ENCODE measurements at places on chromosomes 6 and 20.
A peak's percentile ranks its signal among the peaks of the same experiment; 100 is the strongest.

- DNase-seq, result no peak
These were observed 9.8 kb downstream of the PDE10A start for GRCh38 chr6:165653196-165653595.

DNA sequence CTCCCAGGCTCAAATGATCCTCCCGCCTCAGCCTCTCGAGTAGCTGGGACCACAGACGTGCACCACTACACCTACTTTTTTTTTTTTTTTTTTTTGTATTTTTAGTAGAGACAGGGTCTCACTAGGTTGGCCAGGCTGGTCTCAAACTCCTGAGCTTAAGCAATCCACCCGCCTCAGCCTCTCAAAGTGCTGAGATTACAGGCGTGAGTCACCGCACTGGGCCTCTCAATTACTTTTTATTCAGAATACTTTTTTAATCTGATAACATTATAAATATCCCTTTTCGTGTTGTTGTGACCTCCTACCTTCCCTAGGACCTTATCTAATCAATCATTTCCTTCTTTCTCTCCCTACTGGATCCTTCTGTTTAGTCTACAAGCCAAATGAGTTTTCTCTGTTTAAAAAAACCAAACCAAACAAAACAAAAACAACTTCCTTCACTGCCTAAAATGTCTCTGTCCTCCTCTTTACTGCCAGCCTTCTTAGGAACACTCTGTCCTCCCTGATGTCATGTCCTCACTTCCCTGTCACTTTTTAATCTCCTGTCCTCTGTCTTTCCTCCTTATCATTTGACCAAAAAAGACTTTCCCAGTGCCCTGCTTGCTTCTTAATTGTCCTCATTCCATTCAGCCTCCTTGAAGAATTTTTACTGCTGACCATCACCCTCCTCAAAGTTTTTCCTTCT lies 85.0 kb downstream of the CAP2 start:
- DNase-seq, result no peak

- no peak for DNase-seq
These were observed 52.5 kb downstream of the MMUT start for GRCh38 chr6:49410564-49410963.

DNA sequence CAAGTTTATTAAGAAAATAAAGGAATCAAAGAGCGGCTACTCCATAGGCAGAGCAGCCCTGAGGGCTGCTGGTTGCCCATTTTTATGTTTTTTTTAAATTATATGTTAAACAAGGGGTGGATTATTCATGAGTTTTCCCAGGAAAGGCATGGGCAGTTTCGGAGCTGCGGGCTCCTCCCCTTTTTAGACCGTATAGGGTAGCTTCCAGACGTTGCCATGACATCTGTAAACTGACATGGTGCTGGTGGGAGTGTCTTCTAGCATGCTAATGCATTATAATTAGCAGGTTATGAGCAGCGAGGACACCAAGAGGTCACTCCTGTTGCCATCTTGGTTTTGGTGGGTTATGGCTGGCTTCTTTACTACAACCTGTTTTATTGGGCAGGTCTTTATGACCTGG lies 301.8 kb downstream of the TFAP2C start:
- DNase-seq, result no peak

- peak; percentile 92 for DNase-seq
These were observed at the start of gene CENPB for GRCh38 chr20:3786665-3787323. Gene CENPB (minus strand): TSS chr20:3786740. CDS start chr20:3786483, 257 bp downstream.

GRCh38 chr6:91761621-91762020 lies 1174.7 kb upstream of the MAP3K7 start:
- DNase-seq, result no peak

DNA sequence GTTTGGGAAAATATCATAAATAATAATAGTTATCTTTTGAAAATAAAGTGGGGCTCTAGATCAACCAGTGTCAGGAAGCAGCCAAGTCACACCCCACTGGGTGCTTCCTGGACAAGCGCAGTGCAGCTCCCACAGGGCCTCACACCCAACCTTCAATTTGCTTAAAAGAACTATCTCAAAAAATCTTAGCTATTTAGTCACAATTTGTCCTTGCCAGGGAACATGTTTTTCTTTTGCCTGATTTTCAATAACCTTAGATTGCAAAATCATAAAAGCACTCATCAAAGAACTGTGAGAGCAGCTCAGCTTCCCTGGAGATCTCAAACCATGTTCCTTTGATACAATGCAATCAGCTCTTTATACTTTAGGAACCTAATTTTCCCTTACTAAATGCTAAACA lies 1.6 kb upstream of the NCOA7 start:
- DNase-seq, result no peak

- no peak for DNase-seq
These were observed 547.7 kb upstream of the ID4 start for GRCh38 chr6:19289457-19289856.

DNA sequence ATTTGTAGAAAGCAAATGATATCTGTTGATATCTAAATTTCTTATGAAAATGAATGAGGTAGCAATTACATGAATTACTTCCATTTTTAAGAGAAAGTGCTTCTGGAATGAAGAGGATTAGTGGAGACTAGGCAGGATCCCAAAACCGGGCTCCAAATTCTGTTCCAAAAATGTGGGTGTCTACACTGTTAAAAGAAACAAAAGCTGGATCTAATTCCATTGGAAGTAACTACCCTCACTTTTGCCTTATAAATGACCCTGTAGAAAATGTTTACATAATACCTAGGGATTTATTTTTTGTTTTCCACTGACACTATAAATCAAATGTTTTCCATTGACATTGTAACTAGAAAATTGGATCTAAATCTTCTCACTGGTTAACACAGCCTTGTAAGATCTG lies 454.9 kb upstream of the JARID2 start:
- DNase-seq, result no peak

GRCh38 chr6:136039185-136039584 lies 187.7 kb downstream of the PDE7B start:
- DNase-seq, result no peak

- peak; percentile 66 for DNase-seq
These were observed at the start of gene COMMD7 for GRCh38 chr20:32743237-32744112. Gene COMMD7 (minus strand): TSS chr20:32743467. CDS start chr20:32743391, 76 bp downstream.

DNA sequence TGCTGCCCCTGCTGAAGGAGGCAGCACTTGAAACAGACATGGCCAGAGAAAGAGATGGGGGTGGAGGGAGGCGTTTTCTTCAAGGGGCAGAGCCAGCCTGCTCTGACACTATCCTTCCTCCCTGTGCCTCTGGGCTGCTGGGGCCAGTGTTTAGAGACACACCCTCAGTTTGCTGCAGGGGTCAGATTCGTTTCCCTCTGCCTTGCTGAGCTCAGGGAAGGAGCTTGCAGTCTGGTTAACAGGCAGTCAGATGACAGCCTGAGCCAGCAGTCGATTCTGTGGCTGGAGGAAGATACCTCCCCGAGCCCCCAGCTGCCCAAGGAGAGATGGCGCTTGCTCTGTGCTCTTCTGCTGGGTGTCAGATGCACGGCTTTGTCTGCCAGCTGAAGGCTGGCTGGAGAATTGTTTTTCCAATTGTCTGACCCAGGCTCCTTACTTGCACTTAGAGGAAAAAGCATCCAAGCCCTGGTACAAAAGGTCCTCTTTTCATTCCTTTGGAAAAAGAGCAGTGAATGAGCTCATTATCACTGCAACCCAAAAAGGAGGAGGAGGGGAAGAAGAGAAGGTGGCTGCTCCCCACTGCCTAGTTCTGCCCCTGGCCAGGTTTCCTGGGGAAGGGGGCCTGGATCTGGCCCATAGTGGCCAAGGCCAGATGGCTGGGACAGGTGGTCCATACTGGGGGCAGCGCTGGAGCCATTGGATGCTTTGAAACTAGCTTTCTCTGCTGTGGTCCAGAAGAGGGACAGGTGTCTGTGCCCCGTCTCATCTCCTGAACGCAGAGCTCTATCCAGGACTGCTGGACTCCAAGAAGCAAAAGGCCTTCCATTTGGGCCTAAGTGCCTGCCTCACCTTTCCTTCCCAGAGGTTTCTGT lies 88.2 kb downstream of the TCP11 start:
- DNase-seq, result no peak

DNA sequence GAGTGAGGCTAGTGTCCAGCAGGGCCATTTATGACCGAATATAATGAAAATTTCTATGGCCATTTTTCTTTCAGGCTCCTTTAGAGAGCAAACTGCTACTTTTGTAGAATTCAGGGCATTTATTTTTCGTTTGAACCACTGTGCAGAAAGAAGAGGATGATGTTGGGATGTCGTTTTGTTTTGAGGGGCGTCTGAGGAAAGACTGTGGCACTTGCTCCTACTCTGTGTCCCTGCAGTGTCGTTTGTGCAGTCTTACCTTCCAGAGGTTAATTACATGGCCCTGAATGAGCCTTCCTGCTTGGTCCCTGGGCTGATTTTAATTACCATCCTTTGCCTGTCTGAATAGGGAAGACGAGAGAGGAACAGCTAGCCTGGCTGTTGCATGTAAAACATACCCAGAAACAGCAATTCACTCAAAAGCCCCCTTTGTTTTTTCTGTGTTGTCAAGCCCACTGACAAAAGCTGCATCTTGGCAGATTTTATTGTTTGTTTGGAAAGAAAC lies 65.3 kb downstream of the CTNNBL1 start:
- DNase-seq, result no peak

GRCh38 chr6:155273431-155273830 lies 9.6 kb downstream of the CLDN20 start:
- no peak for DNase-seq

DNA sequence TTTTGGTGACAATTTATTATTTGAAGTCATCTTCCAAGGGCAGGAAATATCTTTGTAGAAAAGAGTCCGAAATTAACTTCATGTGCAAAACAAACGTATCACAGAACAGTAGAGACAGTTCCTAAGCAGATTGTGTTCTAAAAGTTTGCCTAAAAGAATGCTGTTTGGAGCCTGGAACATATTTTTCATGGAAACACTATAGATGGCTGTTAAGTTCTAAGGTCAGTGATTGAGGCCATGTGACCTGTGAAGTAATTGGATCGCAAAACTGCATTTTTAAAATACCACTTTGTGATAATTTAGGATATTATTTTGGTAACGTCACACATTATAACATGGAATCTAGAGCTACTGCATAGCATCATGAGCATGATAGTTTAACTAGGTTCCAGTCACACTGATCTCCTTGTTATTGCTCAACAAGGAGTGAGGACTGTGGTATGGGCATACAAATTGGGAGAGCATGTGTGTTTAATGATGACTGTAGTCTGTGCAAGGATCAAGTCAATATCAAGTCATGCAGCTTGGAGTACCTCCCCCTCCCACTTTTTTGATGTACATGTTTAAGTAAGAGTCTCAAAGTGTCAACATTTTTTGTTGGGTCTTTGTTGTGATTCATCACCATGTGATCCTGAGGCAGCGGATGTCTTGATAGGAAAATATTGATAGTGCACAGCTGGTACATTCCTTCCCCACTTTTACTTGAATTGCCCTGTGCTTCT lies 609.3 kb upstream of the CITED2 start:
- DNase-seq, result no peak

GRCh38 chr6:16698997-16699868 lies 62.0 kb downstream of the ATXN1 start:
- peak; percentile 60 for DNase-seq

- DNase-seq, result no peak
These were observed 575 bp upstream of the SLC17A9 start for GRCh38 chr20:62951896-62952372.

- DNase-seq, result no peak
These were observed 201.0 kb downstream of the PRL start for GRCh38 chr6:22095836-22096235.

DNA sequence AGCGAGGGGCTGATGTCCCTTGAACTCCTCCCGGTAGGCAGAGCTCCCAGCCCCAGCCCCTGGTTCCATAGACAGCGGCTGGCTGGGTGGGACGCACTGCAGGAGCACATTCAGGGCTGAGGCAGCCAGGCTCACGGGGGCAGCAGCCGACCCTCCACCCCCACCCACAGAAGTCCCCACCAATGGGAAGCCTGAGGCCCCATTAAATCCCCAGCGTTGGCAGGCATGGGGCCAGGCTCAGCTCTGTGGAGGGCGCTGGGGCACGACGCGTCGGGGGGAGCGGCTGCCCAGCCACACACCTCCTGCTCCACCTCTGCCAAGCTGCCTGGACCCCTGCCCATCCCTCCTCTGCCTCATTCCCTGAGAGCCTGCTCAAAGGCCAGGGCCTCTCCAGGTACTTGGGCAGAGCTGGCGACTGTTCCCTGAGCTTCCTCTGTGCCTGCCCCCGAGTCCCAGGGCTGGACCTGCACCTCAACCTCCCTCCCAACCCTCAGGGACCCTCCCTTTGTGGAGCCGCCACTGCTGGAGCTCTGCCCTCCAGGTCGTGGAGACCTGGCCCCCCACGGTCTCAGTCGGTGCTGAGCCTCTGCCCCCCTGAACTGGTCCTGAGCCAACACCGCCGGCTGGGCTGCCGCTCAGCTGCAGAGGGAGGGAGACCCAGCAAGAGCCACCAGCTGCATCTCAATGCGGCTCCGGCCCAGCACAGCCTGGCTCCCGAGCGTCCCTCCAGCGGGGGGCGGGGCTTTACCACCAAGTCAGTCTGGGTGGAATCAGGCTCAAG lies 9.1 kb downstream of the CHRNA4 start:
- DNase-seq, result no peak

DNA sequence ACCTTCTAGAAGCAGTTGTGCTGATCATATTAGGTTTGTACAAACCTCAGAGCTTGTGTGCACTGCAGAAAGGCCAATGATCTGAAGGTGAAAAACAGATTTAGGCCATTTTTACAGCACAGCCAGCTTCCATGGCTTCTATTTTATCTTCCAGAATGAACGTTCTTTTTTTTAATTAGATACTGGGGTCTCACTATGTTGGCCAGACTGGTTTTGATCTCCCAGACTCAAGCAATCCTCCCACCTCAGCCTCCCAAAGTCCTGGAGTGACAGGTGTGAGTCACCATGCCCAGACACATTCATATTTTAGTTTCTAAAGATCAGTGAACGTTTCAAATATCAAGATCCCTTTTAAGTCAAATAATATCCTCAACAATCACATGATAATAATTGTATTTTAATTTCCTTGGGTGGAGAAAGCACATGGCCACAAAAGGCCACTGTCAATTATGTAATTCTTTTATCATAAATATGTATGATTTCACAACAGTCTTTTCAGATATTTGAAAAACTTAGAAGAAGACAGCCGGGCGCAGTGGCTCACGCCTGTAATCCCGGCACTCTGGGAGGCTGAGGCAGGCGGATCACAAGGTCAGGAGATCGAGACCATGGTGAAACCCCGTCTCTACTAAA lies 326.7 kb upstream of the JARID2 start:
- no peak for DNase-seq
